Left kidney (tissue), 8 donors: ENCODE measurements at places on chromosomes 12 and 14.

- DNase-seq: no peak
Measured at GRCh38 chr12:26046906-26047305, 77.9 kb downstream of the BHLHE41 start.

GRCh38 chr14:101228949-101229541 is 325.5 kb upstream of the RTL1 start:
- DNase-seq: no peak

DNA sequence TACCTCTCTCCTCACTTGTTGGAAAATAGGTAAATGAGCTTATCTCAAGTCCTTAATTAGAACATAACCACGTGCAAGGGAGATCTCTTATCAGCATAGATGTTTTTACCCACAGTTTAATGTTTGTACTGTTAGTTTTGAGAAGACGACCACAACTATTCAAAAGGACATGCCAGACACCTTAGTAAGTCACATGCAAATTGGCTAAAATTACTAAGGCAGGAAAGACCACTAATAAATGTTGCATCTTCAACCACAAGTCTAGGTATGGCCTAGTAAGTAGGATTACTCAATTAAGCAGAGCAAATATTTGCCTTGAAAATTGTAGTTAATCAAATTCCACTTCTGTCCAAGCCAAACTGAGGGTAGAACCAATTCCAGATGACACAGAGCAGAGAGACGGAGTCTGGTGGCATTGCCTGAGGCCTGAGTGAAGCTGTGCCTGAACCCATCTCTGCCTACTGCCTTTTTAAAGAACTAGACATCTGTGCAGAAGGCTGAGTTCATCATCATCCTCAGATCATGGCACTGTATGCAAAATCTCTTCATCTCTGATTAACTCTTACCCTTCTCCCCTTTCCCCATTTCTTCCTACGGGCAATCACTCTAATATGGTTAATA is 29.7 kb upstream of the CHST11 start:
- no peak for DNase-seq

GRCh38 chr12:13661005-13661887 is 320.2 kb downstream of the GRIN2B start:
- DNase-seq: peak; percentile 50

- no peak for DNase-seq
Measured at GRCh38 chr14:64726585-64726890, 22.3 kb downstream of the PLEKHG3 start.

DNA sequence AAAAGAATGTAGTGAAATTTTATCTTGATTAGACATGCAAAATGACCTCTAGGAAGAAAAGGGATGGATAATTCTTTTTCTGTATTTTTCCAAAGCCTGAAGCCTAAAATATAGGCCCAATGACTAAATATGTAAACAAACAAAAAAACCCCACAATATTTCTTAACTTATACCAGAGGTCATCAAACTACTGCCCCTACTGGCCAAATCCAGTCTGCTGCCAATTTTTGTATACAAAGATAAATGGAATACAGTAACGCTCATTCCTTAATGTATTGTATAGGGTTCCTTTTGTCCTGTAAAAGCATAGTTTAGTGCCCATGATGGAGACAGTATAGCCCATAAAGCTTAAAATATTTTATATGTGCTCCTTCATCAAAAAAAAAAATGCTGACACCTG is 145.7 kb upstream of the ALG10 start:
- no peak for DNase-seq

DNA sequence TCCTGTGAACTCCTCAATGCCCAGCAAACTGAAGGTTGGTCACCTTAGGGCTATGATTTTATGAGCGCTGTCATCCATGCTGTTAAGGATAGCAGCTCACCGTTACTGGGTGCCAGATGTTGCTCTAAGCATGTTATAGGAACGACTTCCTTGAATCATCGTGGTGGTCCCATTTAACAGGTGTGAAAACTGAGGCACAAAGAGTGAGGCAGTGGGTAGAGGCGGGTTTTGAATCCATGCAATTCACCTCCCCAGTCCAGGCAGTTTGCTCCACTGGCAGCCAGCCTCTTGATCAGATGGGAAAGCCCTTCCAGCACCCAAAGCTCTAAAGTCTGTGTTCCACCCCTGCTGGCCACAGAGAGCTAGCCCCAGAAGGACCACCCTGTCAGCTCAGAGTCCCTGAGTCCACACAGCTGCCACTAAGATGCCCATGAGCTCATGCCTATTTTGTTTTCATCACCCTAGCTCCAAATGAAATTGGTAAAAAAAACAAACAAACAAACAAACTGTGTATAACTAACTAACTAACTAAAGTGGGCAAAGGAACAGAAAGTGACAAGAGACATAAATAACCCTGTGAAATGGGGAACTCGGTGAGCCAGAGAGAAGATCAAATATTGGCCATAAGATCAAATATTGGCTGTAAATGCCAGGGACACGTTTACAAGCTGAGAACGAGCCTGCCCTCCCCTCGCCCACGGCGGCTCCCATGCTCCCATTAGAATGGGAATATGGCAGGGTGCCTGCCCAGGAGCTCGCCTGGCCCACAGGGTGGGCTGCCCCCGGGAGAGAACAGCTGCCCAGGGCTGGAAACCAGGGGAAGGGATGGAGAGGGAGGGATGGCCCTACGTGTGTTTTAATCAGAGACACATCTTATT is 72.3 kb upstream of the RFLNA start:
- DNase-seq: no peak

GRCh38 chr12:3351731-3352130 is 139.3 kb upstream of the PRMT8 start:
- DNase-seq: no peak

DNA sequence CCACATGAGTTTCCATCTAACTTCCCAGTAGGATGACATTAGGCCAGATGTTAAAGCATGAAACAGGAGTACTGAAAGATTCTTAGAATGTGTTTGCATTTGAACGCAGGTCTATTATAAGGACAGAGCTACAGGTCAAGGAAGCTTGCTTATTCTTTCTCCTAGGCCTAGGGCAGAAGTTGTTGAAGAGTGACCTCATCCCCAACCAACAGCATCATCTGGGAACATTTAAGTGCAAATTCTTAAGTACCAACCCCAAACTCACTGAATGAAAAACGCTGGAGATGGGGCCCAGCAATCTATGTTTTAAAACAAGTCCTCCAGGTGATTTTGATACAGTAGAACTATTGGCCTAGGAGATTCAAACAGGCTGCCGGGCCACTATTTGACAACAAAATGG is 52.4 kb downstream of the PAPLN start:
- no peak for DNase-seq

DNA sequence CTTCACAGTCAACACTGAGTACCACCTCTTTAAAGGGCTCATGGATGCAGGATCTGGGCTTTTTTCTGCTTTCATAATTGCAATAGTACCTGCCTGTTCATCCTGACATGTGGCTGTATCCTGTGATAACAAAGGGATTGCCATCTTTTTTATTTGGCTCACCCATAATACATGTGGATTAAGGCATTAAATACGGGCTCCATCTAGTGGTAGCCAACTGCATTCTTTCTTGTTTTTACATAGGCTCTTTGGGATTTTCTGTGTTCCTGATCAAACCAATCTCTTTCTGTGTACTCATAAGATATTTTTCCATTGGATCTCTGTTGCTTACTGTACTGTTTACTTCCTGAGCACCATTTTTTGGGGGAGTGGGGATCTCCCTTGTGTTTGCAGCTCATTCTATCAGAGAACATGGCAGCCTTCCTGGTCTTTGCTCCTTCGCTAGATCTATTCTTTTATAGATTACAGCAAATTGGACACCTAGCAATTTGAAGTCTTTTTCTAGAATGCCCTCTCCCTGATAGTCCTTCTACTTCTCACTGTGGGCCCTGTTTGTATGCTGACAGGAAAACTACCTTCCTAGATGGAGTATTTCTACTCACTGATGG is 723.4 kb upstream of the MDGA2 start:
- DNase-seq: peak; percentile 51

DNA sequence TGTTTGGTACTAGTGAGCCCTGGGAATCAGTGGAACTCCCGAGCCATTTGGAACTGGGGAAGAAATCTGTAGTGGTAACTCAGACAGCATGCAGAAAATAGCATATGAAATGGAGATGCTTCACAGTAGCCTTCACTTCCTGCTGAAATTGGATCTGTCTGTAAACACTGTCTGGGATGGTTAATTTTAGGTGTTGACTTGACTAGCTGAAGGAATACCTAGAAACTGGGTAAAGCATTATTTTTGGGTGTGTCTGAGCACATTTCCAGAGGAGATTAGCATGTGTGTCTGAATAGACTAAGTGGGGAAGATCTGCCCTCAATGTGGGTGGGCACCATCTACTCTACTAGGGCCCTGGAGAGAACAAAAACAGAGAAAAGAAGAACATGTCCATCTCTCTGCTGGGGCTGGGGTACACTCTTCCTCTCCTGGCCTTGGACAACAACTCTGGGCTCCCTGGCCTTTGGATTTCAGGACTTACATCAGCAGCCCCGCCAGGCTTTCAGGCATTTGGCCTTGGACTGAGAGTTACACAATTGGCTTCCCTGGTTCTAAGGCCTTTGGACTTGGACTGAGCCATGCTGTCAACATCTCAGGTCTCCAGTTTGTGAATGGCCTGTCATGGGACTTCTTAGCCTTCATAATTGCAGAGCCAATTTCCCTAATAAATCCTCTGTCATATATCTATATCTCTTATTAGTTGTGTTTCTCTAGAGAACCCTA is 14.0 kb upstream of the CRADD start:
- DNase-seq: no peak

GRCh38 chr12:62977418-62977817 is 42.5 kb upstream of the PPM1H start:
- no peak for DNase-seq

DNA sequence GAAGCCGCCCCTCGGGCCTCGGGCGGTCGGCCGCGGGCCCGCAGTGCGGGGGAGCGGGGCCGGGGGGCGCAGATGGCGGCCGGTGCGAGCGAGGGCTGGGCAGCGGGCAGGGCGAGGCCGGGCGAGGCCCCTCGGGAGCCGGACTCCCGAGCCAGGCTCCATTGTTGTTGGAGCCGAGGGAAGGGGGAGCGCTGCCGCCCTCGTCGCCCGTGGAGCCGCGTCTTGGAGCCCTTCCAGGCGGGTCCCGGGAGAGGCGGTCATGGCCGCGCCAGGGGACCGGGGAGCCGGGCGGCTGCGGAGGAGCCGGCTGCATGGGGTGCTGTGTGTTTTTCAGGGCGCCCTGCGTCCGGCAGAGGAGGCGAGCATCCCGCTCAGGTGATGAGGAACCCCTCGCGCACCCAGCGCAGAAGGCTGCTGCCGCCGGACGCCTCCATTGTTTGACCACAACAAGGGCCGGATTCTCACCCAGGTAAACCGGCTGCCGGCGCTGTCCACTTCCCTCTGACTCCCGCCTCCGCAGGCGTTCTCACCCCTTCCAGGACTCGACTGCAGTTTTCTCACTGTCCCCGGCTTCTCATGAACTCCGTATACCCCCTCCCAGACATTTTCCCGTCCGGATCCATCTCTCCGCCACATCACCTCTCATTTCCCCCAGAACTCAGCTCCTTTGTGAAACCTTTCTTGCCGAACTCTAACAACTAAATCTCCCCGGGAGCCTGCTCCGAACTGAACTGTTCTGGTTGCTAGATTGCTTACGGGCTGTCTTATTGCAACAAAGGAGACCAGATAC is 732 bp downstream of the ZNF664 start:
- peak; percentile 31 for DNase-seq

- DNase-seq: no peak
Measured at GRCh38 chr14:65769151-65769550, 356.6 kb downstream of the FUT8 start.

GRCh38 chr14:92785667-92786426 is 8.3 kb upstream of the GOLGA5 start:
- no peak for DNase-seq

- no peak for DNase-seq
Measured at GRCh38 chr12:44154128-44154527, 318.2 kb downstream of the TMEM117 start.

DNA sequence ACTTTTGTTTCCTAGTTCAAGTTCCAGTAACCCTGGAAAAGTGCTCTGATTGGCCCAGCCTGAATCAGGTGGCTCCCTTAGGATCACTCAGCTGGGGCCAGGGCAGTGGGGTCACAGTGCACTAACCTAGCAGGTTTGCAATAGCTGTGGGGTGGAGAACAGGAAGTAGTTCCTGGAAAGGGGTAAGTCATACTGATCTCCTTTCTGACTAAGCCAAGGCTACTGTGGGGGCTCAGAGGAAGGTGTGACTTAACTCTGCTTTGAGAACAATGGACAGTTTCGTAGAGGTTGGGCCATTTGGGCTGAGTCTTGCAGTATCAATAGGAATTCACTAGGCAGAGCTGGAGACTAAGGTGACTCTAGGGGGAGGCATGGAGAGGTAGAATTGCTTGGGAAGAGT is 89.4 kb downstream of the KIF26A start:
- DNase-seq: no peak

DNA sequence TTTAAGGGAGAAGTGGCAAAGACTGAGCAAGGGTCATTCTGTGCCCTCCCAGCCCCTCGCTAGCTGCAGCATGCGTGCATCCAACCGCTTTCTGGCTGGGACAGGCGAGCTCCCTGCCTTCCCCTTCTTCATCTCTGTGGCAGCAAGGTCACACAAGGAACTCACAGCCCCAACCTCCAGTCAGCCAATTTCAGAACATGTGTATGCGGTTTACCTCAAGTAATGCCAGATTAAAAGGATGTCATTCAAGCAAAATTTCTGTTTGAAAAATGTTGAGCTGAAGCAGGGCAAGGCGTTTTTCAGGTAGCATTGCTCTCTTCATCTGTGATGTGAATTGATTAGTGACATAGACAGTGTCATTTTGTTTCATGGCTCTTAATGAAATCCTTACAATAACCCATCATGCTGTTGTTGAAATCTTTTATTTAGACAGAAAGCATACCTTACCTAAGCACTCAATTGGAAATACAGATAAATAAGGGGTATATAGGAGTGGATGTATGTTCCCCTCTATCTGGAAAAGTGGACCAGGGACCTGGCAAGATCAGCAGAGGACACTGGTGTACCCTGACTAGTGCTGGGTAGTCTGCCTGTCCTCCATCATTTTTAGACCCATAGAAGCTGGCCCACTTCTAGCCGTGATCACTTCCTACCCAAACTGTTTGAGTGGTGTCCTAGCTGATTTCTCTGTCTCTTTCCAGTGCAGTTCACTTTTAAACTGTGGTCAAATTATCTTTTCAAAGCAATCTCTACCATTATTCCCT is 82.8 kb upstream of the NEDD1 start:
- DNase-seq: no peak

DNA sequence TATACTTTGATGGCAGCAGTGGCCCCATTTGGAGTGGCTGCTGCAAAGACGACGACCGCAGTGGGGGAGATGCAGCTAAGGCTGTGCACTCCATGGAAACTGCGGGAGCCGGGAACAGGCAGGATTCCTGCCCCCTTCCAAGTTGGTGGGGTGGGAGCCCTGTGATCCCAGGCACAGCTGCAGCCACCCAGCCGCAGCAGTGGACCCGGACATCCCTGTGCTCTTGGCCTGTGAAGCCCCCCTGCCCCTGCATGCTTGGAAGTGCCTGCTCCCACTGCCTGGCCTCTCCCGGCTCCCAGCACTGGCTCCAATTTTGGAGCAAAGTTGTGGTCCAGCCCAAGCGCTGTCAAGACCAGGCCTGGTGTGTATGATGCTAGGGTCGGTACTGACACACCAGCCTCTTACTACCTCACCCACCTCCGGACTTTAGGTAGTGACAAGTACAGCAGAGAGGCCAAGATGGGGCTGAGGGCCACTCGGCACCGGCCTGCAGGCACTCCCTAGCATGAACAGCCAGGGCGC is 502.8 kb upstream of the RPL10L start:
- DNase-seq: no peak
